Stimulated activated CD4-positive, alpha-beta T cell treated with anti-CD3 and anti-CD28 coated beads, Interleukin-4, amount 100 ng/mL, for 48 hours (primary cell): ENCODE measurements at places on chromosomes 4 and X.

GRCh38 chr4:48224606-48225005, 45.0 kb downstream of the TEC start:
- DNase-seq: no peak

GRCh38 chr4:113467581-113467980, 294.0 kb downstream of the CAMK2D start:
- DNase-seq: no peak

GRCh38 chr4:142345924-142346323, 500.2 kb downstream of the INPP4B start:
- DNase-seq: no peak

GRCh38 chr4:187940299-187940698, 55.3 kb upstream of the ZFP42 start:
- no peak for DNase-seq

GRCh38 chr4:15902746-15903145, 35.8 kb downstream of the FGFBP1 start:
- no peak for DNase-seq

GRCh38 chr4:1002131-1002630, 9.0 kb upstream of the SLC26A1 start:
- DNase-seq: no peak

DNA sequence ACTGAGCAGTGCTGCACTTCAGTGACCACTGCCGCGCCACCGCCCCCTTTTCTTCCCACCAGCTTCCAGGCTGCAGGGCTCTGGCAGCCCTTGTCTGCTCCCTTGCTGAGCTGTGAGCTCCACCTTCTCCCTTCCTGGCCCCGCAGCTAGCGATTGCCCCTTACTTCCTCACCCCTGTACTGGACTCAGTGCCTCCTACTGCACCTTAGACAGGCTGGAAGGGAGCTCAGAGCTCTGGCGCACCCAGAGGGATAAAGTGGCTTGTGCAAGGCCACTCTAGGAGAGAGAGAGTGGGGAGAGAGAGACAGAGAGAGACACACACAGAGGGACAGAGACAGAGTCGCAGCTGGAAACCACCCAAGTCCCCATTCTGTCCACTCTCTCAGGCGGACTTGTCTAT, 6.0 kb downstream of the RASL11B start:
- DNase-seq: no peak

GRCh38 chr4:5753766-5754528, 42.9 kb downstream of the EVC start:
- no peak for DNase-seq

DNA sequence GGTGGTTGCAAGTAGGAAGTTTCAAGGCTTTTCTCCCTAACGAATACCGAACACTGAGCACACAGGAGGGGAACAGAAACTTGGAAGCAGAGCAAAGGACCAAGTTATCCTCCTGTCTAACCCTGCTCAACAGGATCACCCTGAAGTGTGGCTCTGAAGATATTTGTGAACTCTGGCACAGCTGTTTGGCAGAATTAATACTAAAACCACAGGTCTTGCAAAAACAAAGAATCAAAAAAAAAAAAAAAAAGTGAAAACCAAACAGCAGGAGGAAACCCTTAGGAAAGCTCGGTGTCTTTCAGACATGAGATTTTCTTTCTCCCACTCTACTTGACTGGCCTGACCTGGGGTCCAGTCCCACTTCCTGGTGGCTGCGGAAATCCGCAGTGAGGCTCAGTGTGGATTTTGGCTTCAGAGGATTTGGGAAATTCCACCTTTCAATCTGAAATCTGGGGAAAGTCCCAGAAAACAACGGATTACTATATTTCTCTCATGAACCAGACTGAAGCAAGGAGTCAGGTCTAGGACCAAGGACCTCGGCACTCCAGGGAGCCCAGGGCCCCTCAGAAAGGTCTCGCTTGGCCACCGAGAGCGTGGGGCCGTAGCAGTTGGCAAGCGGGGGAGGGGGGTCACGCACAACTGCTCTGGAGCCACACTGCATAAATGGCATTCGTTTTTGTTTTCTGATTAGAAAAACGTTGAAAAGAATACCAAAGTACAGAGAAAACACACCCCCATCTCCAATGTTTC, 867 bp downstream of the TIFA start:
- DNase-seq: no peak

DNA sequence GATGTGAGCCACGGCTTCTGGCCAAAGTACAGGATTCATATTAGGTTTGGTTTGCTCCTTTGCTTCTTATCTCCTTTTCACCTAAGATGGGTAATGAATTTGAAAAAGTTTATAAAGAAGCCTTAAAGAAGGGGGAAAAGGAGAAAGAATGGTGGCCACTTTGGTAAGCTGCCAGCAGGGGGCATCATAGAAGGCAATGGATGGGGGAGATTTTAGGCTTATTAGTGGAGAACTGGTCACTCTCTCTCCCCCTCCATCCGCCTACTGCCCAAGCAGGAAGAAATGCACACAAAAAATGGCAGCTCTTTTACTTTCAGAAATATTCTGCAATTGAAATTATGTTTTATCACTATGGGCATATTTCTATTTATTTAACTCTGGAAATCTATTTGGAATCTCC, 32.0 kb downstream of the SPARCL1 start:
- DNase-seq: no peak

DNA sequence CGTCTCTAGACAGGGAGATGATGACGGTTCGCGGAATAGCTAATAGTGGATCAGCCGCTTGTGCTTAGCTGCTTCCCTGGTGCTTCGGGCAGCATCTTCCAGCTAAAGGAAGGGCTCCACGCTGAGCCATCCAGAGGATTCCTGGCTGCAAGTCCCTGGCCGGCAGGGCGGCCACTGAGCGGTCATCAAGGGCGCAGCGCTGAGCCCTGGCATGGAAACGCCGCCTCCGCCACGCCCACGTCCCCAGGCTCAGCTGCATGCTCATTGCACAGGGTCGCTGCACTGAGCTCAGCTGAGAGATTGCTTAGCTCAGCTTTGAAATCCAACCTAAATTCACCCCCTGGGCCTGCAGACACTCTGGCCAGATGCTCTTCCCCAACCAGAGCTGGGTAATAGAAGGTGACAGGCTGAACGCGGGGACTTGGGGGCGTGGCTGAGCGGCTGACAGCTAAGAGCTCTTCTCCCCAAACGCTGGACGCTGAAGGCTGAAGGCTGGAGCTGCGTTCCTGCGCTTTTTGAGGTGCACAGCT, 118.2 kb upstream of the KIT start:
- DNase-seq: no peak

GRCh38 chr4:3807822-3808496, 41.8 kb downstream of the ADRA2C start:
- DNase-seq: no peak

GRCh38 chr4:163568843-163569242, 74.4 kb downstream of the TMA16 start:
- DNase-seq: no peak

DNA sequence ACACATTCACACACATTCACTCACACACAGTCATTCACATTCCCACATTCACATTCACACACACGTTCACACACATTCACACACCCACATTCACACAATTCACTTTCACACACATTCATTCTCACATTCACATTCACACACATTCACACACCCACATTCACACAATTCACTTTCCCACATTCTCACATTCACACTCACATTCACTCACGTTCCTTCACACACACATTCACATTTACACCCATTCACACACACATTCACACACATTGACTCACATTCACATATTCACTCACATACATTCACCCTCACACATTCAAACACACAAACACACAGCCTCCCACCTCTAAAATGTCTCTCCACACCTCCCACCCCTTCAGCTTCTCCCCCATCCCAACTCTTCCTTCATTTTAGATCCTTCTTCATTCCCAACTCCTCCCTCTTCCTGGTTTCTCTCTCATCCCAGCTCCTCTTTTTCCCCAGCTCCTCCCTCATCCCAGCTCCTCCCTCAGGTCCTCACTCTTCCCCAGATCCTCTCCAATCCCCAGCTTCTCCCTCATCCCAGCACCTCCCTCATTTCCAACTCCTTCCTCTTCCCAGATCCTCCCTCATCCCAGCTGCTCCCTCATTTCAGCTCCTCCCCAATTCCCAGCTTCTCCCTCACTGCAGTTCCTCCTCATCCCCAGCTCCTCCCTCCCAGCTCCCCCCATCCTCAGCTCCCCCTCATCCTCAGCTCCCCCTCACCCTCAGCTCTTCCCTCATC, 111.0 kb downstream of the FAM53A start:
- no peak for DNase-seq

- no peak for DNase-seq
Observed at GRCh38 chr4:3612281-3612680, 80.1 kb upstream of the LRPAP1 start.

DNA sequence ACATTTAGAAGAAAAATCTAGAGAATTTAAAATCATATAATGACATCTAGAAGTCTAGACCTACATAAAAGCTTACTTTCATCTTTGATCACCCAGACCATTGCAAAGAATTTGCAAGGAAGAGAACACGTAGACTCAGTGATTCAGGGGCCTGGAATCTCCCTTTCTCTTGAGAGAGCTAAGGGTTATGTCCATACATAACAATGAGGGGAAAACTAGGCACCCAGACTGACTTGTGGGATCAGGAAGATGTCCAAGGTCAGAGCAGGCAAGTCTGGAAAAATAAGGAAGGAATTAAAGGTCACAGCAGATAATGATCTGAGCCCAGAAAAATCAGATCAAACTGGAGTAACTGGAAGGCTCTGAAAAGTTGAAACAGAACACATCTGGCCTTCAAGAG, 198.4 kb upstream of the SFRP2 start:
- no peak for DNase-seq

DNA sequence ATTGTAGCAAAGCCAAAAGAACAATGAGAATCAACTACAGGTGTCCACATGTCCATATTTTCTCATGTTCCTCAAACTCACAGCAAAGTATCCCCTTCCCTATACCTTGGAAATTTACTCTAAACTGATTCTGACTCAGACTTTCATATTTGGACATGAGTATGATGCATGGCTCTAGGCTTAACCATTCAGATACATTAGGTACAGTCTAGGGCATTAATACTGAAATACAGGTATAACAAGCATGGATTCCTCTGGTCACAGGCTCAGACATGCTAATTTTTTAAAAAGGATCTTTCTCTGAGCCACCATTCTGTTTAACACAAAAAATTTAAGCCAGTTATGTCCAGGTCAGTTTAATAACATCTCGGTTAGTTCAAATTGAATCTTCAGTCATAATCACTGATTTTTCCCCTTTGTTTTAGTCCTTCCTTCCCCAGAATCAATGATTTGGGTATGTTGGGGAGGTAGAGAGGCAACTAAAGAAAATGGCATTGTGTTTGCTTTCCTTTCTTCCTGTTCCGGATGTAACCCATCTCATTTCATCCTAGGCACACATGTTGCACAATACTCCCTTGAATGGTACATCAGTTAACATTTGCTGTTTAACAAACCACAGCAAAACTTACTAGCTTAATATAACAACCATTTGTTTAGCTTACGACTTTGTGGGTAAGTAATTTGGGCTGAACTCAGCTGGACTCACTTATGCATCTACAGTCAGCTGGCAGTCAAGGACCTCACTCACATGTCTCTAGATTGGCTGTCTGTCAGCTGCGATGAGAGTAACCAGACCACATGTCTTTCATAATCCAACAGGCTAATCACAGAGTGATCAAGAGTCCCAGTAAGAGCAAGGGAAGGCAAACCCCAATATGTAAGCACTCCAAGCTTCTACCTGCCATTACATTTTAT, 75.3 kb upstream of the GRIA3 start:
- DNase-seq: no peak

DNA sequence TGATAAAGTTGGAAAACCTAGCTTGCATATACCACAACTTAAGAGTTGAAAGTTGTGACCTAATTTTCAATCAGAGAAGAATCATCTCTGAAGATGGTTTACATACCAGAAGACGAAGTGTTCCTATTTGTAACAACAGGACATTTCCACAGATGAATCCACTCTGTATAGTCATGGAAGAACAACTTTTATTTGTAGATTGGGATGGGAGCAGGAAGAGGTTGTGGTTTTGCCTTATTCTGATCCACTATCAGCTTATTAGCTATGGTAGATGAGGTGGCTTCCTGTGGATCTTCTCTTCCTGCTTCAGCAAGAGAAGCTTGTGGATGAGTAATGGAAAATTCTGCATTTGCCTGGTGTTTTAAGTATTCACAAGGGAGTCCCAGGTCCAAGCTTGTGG, 18.6 kb upstream of the SUPT20HL1 start:
- DNase-seq: no peak

DNA sequence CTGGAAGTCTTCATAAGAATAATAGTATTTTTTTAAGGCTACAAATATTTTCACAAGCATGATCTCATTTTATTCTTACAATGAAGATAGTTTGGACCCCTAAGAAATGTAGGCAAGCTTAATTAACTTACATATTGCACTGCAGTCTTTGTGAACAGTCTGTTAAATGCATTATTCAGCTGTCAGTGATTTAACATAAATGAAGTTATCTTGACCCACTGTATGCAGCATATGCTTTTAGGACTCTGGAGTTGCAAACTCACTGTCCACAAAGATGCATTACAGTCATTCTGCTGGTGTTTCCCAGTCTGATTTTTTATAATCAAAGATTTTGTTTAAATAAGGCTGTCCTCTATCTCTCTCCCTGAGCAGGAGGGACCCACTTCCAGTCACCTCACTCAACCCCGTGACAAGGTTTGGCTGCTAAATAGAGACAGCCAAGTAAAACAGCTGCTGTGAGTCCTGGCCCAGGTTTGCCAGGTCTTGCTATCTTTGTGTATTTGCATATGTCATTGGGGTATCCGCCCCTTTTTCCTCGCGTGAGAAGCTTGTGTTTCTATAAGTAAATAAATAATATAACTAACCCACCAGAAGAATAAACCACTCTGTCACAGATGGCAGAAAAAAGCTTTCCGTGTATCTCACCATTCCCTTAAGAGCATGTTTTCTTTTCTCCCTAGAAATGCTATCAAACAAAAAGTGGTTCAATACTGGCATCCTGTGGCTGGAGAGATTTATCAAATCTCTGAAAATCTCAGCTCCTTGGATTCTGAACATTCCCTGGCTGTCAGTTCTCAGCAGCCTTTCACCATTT, 67.0 kb downstream of the SLC7A11 start:
- DNase-seq: no peak

GRCh38 chrX:11290416-11291102, 2.7 kb upstream of the AMELX start:
- no peak for DNase-seq

- no peak for DNase-seq
Observed at GRCh38 chrX:3669841-3670475, 43.5 kb downstream of the PRKX start.

DNA sequence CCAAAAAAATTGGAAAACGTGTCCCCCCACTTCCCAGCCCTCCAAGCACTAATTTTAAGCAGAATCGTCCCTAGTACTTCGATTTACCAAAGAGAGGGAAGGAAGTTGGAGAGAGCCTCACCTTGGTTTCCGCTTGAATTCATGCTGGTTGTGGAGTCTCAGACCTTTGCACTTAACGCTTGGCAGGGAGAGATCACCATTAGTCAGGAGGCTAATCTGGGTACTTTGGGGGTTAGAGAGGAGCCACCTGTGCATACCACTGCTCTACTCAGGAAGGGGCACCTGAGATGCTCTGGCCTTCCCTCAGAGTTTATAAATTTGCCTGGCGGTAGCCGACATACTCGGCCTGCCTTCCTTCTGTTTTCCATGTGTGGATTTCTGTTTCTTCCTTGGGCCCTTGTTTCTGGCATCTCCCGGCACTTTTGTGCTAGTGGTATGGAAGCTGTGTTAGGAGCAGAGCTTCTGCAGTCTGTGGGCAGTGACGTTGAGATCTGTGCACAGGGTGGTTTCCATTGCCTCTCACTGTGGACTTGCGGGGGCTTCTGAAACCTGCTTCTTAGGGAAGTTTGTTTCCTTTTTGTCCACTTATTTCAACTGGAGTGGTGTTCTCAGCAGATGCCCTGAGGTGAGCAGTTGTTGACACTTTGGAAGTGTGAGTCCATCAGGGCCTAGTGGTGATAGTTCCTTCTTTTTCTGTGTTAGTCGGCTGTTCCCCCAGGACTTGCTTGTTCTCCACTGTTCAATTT, 104.2 kb downstream of the TMEM131L start:
- DNase-seq: no peak
